ENCODE measurements at places on chromosomes 2 and 18.

GRCh38 chr2:180707884-180708205 lies 272.6 kb upstream of the UBE2E3 start:
- peak; percentile 23 for DNase-seq

- DNase-seq, result no peak
Observed at GRCh38 chr2:222912776-222913175, 51.9 kb downstream of the ACSL3 start.

DNA sequence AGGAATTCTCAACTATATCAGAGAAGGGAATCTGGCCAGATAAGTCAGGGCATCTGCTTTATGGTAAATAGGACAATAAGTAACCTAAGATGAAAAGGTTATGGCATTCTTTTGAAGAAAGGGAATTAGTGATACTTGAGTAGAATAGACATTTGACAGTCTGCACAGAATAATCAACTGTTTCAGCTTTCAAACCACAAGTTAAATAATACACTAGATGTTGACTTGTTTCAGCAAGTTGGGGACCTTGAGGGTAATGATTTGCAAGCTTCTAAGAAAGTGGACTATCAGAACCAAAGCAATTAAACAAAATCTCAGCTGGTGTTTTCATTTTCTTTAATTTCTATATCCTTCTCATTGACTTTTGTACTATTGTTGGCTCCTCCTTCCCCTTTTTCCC lies 54.5 kb downstream of the SLC39A10 start:
- DNase-seq, result no peak

- DNase-seq, result no peak
Observed at GRCh38 chr2:73987109-73987947, 2.6 kb downstream of the TET3 start.

GRCh38 chr18:26703170-26703930 lies 155.0 kb upstream of the KCTD1 start:
- no peak for DNase-seq

GRCh38 chr2:85421260-85422071 lies 3.0 kb downstream of the SH2D6 start:
- peak; percentile 62 for DNase-seq

DNA sequence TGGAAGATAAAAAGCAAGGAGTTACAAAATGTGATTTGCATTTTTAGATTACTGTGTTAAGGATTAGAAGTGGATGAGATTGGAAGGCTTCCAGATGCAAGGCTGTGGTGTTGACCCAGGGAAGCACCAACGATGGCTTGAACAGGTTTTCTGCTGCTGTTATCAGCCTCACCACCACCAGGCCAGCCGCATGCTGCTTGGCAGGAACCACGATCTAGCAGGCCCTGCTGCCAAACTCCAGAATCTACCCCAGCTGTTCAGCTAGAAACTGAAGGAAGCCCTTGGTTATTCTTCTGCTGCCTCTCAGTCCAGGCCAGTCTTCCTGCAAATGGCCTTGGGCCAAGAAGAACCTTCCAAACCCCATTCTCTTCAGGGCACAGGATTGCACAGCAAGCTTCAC lies 133.9 kb downstream of the MTCL1 start:
- no peak for DNase-seq

DNA sequence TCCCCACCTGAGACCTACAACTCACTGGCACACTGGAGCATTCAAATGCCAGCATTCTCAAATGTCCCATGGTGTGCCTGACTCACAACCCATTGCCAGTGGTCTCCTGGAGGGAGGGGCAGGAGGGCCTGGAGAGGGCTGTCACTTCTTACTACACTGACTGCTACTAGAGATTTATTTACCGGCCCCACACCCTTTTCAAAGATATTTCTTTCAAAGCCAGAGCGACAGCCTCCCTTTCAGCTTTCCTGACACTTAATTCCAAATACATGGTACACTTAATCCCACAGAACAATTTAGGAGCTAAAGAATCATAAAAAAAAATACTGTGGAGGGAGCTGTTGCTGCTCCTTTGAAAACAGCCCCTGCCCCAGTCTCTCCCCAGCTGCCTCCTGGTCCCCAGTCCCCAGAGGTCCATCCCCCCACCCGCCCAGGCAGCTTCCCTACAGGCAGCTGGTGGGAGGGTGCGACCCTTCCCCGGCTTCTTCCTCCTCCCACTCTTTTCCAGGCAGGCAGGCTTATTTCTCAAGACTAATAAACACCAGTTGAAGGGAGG lies 129.1 kb upstream of the SMAD2 start:
- no peak for DNase-seq

- no peak for DNase-seq
Observed at GRCh38 chr2:120383631-120384340, 37.9 kb downstream of the INHBB start.

All from SHP77 (cell line).